Endothelial cell (in vitro differentiated cells): ENCODE measurements at places on chromosomes 13 and 19.
A peak's percentile ranks its signal among the peaks of the same experiment; 100 is the strongest.

GRCh38 chr19:21848706-21849105, 12.7 kb upstream of the ZNF43 start:
- H3K36me3 ChIP-seq: peaks cover 43% of the 10 kb centered on the region
- peaks cover 6% of the 10 kb centered on the region for H3K4me1 ChIP-seq
- peak overlapping the region; percentile 21 for H3K4me3 ChIP-seq
- no peak overlapping the region for H3K27ac ChIP-seq

DNA sequence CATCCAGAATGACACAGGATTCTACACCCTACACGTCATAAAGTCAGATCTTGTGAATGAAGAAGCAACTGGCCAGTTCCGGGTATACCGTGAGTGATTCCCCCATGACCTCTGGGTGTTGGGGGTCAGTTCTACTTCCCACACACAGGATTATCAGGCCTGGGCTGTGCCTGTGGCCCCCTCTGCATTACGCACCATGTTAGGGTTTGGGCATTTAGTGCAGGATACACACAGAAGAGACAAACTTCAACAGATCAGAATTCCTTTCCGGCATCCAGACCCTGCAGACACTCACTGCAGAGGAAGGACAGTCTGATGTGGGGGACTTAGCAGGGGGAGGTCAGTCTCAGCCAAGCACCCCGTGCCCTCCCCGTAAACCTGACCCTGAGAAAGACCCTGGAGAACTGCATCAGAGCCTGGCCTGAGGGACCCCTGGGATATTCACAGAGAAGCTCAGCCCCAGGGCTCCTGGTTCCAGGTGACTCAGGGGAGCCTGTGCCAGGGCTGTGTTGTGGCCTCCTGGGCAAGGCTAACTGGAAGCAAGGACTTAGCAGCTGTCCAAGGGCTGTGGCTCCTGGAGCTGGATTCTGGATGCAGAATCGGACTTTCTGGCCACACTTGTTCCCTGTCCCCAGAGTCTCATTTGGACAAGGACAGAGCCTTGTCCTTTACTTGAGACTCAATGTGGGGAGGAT, 1.7 kb downstream of the CEACAM5 start:
- H3K4me3 ChIP-seq: no peak overlapping the region
- peaks cover 9% of the 10 kb centered on the region for H3K27me3 ChIP-seq
- no peak overlapping the region for H3K27ac ChIP-seq
- H3K4me1 ChIP-seq: no peaks in the 10 kb centered on the region

DNA sequence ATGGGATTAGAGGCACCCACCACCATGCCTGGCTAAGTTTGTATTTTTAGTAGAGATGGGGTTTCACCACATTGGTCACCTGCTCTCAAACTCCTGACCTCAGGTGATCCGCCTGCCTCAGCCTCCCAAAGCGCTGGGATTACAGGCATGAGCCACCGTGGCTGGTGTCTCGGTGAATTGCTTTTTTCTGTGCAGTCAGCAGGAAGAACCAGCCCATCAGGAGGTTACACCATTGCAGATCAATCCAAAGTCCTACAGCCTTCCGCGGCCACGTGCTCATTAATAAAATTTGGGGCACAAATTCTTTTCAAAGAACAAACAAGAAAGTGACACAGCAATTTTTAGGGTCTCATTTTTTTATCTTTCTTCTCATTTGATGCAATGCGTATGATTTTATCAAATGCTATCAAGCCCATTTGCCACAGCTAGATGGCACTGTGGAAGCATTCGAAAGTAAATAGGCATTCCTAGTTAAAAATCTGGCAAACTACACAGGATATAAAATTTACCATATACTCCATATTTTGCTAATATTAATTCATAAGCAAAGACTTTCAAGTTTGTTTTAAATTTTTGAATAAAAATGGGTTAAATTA, 54.4 kb upstream of the ZNF835 start:
- H3K27me3 ChIP-seq: peaks cover 2% of the 10 kb centered on the region
- no peak overlapping the region for H3K27ac ChIP-seq
- H3K4me3 ChIP-seq: no peak overlapping the region
- peaks cover 10% of the 10 kb centered on the region for H3K36me3 ChIP-seq
- no peak for DNase-seq
- H3K4me1 ChIP-seq: no peaks in the 10 kb centered on the region

- peaks cover 5% of the 10 kb centered on the region for H3K4me1 ChIP-seq
- H3K27ac ChIP-seq: no peak overlapping the region
- no peak overlapping the region for H3K4me3 ChIP-seq
- no peaks in the 10 kb centered on the region for H3K27me3 ChIP-seq
- no peak for DNase-seq
These were observed 13.1 kb downstream of the IRS2 start for GRCh38 chr13:109773276-109773675.

GRCh38 chr13:40340368-40341095, 325.9 kb downstream of the FOXO1 start:
- H3K4me3 ChIP-seq: no peak overlapping the region
- DNase-seq: no peak
- peaks cover 2% of the 10 kb centered on the region for H3K27me3 ChIP-seq
- peaks cover 34% of the 10 kb centered on the region for H3K4me1 ChIP-seq

DNA sequence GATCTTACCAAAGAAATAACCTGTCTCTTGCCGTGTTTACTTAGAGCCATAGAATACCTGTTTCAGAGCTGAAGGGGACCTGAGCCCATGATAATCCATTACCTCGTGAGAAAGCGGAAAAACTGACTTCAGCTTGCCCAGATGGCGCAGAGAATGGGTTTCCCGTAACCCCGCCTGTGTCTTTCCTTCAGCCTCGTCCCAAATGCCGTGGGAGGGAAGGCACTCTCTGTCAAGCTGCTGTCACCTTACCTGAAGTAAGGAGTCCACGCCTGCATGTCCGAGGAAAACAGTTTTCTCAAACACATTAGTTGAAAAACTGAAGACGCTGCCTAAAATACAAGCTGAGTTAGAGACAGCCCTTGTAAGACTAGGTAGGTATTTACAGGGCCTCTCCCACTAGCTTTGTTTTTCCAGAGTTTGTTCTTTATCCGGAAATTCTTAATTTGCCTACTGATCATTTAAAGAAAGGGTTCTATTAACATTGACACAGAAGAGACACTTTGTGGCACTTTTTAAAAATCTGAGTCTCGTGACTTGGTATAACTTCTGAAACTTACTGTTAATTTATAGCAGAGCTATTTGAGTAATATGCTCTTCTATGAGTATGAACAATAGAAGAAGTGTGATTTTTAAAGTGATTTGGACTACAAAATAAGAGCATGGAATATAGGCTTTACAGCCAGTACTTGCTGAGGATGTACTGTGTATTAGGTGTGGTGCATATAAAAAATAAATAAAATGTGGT, 1.3 kb upstream of the INTS6 start:
- peak overlapping the region; percentile 92 for H3K4me3 ChIP-seq
- peaks cover 22% of the 10 kb centered on the region for H3K36me3 ChIP-seq
- peaks cover 28% of the 10 kb centered on the region for H3K4me1 ChIP-seq
- H3K27ac ChIP-seq: peak overlapping the region; percentile 95
- peak; percentile 23 for DNase-seq

- peaks cover 33% of the 10 kb centered on the region for H3K36me3 ChIP-seq
- DNase-seq: no peak
- peaks cover 3% of the 10 kb centered on the region for H3K27me3 ChIP-seq
- peaks cover 8% of the 10 kb centered on the region for H3K4me1 ChIP-seq
- no peak overlapping the region for H3K27ac ChIP-seq
These were observed 5.0 kb upstream of the ZNF230 start for GRCh38 chr19:43997631-43998290.

GRCh38 chr19:30333291-30334065, 38.7 kb upstream of the ZNF536 start:
- H3K4me1 ChIP-seq: peaks cover 4% of the 10 kb centered on the region
- no peak for DNase-seq

DNA sequence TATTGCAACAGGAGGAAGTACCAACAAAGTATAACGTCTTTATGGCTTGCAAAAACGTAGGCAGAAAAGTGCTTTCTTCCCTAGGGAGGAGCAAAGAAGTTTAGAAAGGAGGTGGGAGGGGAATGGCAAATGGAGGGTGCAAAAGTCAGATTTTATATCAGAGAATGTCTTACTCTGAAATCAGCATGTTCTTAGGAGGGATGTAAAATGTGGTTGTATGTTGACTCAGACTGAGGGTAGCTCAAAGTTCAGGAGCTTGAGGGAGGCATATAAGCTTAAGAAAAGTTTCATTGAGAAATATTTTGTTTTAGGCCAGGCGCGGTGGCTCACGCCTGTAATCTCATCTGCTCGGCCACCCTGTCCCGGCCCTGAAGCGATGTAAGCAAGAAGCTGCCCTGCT, 1.7 kb downstream of the ZNF90 start:
- DNase-seq: no peak
- peaks cover 40% of the 10 kb centered on the region for H3K4me1 ChIP-seq
- H3K27ac ChIP-seq: peak overlapping the region; percentile 66
- peak overlapping the region; percentile 78 for H3K4me3 ChIP-seq
- peaks cover 5% of the 10 kb centered on the region for H3K27me3 ChIP-seq

- no peak overlapping the region for H3K27ac ChIP-seq
- H3K36me3 ChIP-seq: no peaks in the 10 kb centered on the region
- no peak overlapping the region for H3K4me3 ChIP-seq
- H3K4me1 ChIP-seq: no peaks in the 10 kb centered on the region
These were observed 1582.8 kb downstream of the OLFM4 start for GRCh38 chr13:54611390-54611789.

DNA sequence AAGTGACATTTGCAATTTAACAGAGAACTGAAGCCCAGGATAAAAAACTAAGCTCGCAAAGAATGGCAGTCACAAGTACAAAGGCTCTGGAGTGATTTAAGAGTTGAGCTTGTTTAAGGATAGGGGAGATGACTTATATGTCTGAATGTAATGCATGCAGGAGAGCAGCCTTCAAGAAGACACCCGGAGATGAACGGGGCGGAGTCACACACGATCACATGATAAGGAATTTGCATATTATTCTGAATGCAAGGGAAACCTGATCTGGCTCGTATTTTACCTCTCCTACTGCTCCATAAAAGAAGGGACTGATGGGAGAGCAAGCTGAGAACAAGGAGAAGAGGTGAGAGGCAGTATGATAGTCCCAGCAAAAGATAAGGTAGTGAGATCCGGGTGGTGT, 12.9 kb downstream of the TBC1D4 start:
- no peak overlapping the region for H3K27ac ChIP-seq
- H3K4me1 ChIP-seq: no peaks in the 10 kb centered on the region
- H3K4me3 ChIP-seq: no peak overlapping the region
- no peak for DNase-seq
- H3K27me3 ChIP-seq: no peaks in the 10 kb centered on the region

DNA sequence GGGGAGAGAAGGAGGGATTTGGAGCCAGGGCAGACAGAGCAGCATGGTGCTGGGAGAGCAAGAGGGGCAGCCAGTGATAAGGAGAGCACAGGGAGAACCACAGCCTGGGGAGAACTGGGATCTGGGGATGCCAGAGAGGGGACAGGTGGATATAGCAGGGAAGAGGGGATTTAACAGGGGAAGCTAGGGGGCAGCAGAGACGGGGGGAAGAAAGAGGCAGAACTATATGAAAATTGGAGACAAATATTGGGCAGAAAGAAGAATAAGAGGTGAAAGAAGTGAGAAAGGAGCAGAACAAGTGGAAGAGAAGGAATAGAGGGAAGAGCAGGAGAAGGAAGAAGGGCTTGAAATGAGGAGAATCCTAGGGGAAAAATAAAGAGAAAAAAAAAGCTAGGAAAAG, 6.5 kb upstream of the ZNF528 start:
- no peaks in the 10 kb centered on the region for H3K4me1 ChIP-seq
- H3K27ac ChIP-seq: no peak overlapping the region
- no peak overlapping the region for H3K4me3 ChIP-seq
- peaks cover 28% of the 10 kb centered on the region for H3K36me3 ChIP-seq
- DNase-seq: no peak
- H3K27me3 ChIP-seq: peaks cover 9% of the 10 kb centered on the region

DNA sequence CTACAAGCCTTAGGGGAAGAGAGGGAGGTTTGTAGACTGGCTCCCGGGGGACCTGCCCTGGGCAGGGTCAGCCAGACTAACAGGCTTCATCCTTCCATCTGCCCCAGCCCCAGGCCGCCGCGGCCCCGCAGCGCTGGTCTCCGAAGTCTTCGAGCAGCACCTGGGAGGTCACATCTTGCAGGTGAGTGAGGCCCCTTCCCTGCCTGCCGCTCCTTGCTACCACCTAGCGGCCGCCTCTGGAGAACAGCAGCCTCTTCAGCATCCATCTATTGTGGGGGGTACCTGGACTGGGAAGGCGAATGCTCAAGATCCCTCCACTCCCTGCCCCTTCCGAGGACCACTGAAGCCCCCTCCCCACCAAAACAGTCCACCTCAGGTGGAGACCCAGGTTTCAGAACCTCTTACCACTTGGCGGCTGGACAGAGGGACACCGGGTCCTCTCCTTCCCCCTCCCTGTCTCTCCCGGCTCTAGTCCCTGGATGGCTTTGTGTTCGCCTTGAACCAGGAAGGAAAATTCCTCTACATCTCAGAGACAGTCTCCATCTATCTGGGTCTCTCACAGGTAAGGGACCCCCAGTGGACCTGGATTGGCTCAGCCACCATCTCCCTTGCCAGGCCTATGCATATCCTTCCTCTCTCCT, 12.7 kb downstream of the NPAS1 start:
- peaks cover 13% of the 10 kb centered on the region for H3K27me3 ChIP-seq
- no peak overlapping the region for H3K4me3 ChIP-seq
- H3K4me1 ChIP-seq: peaks cover 16% of the 10 kb centered on the region
- no peak overlapping the region for H3K27ac ChIP-seq
- H3K36me3 ChIP-seq: no peaks in the 10 kb centered on the region
- DNase-seq: peak; percentile 64

GRCh38 chr13:50730496-50731351, 112.8 kb downstream of the DLEU7 start:
- no peak for DNase-seq
- H3K27ac ChIP-seq: peak overlapping the region; percentile 77
- no peak overlapping the region for H3K4me3 ChIP-seq
- no peaks in the 10 kb centered on the region for H3K36me3 ChIP-seq
- no peaks in the 10 kb centered on the region for H3K4me1 ChIP-seq

GRCh38 chr19:5054551-5055456, 85.9 kb downstream of the KDM4B start:
- no peak overlapping the region for H3K27ac ChIP-seq
- peaks cover 12% of the 10 kb centered on the region for H3K36me3 ChIP-seq
- H3K27me3 ChIP-seq: peaks cover 13% of the 10 kb centered on the region

DNA sequence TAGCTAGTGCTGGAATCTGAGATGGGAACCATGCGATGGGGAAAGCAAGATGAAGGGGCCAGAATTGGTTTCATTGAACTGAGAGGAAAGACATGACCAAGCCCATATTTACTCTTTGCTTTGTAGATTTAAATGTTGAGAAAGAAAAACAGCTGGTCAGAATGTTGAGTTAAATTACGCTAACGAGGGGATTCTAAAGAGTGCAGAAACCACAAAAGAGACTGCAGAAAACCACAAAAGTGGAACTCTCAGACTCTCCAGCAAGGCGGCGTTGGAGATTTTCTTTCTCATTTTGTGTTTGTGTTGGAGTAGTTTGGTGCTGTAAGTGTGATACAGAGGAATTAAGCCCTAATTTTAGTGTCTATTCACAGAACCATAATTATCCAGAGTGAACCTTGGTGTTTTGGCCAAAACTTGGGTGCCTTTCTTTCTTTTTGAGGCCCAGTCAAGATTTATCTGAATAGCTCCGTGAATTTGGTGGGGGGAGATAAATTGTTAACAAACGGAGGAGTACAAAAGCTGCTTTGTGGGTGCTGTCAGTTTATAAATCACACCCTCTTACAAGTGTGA, 26.3 kb downstream of the SAE1 start:
- peak overlapping the region; percentile 100 for H3K27ac ChIP-seq
- H3K27me3 ChIP-seq: peaks cover 1% of the 10 kb centered on the region
- no peak for DNase-seq

- H3K36me3 ChIP-seq: peaks cover 22% of the 10 kb centered on the region
- peak overlapping the region; percentile 86 for H3K4me3 ChIP-seq
- DNase-seq: no peak
- no peak overlapping the region for H3K27ac ChIP-seq
These were observed 2.2 kb downstream of the IGFLR1 start for GRCh38 chr19:35740108-35740422.
